ENCODE measurements at places on chromosomes 12 and 14.

DNA sequence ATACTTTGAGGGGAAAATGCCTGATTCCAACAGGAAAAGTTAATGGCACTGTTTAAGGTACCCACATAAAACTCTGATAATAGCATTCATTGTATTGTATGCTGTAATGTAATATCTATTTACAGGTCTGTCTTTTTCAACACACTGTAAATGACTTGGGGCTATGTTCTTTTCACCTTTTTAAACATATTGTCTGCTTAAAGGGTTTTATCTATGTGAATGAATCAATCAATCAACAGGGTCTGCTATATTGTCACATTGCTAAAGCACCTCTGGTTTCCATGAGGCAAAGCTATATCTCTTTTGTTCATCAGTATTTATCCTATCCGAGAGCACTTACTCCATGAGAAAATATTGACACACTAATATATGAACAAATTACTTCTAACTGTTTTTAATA is 288.0 kb downstream of the SLC6A15 start:
- no peak for DNase-seq

GRCh38 chr12:9756170-9756569 is 4.5 kb downstream of the CD69 start:
- DNase-seq: no peak

GRCh38 chr12:54708826-54709225 is 60.7 kb upstream of the DCD start:
- DNase-seq: no peak

GRCh38 chr14:31253746-31254471 is 46.3 kb upstream of the HECTD1 start:
- DNase-seq: no peak

DNA sequence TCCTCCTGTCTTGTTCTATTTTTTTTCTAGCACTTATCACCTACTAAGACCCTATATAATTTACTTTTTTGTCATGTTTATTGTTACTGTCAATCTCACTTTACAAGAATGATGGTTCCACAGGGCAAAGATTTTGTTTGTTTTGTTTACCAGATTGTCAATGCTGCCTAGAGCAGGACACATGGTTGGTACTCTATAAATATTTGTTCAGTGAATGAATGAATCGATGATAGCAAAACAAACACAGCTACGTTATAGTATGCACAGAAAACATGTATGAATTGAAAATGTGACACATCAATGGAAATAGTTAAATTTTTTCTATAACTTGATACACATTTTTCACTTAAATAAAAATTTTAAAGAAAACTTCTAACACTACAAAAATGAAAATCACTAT is 67.1 kb upstream of the KRR1 start:
- DNase-seq: no peak
